ENCODE measurements at places on chromosomes 11 and 22.

DNA sequence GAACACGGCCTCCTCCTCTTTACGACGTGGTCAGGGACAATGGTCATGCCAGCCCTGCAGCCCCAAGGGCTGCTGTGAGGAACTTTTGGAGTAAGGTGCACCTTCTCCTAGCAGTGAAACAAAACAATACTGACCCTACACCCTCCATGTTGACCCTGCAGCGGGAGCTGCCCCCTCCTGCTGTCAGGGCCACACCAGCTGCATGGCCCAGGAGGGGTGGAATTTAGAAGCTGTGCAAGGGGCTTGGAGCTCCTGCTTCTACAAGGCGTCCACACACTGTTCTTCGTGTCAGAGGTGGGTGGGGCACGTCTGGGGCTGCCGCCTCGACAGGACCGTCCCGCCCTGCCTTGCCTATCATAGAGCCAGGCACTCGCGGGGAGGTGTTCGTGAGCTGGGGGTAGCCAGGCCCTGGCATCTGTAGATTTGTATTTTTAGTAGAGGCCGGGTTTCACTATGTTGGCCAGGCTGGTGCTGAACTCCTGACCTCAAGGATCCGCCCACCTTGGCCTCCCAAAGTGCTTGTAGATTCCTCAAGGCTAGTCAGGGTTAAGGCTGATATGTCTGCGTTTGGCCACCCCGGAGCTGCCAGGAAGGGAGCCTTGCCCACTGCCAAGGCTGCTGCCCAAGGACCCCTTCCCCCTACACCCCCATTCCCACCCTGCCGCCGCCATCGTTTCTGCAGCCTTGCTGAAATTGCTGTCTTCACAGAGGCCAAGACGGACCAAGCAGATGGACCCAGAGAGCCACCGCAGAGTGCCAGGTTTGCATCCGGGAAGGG, 15.9 kb downstream of the INCENP start:
- no peak for DNase-seq

DNA sequence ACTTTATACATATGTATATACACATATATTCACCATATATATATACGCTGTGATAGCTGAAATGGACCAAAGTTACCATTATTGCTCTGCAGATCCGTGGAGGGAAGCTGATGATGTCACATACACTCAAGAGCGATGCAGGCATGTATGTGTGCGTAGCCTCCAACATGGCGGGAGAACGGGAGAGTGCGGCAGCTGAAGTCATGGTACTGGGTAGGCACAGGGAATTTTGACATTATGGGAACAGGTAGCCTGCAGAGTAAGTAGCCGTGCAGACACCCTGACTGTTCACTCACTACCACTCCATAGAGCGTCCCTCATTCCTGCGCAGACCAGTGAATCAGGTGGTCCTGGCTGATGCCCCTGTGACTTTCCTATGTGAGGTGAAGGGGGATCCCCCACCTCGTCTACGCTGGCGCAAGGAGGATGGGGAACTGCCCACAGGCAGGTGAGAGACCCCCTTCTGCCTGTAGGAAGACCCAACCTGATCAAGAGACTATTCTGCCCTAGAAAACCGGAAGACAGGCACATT, 4.7 kb downstream of the ROBO3 start:
- no peak for DNase-seq

DNA sequence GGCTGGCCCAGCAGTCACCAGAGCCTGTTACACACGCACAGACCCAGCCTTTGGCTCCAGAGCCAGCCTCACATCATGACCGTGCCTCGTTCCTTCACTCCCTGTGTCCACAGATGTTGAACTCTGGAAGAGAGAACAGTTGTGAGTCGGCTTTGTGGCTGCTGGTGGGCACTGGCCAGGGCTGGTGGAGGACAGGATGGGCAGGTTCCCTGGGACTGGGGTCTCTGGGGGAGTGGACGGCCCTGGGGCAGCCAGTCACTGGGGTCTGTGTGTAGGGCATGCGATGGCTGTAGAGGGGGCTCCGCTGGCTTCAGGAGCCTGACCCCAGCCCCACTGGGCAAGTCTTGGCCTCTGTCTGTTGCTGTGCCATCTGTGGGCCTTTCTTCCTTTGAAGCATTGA, 1070.1 kb downstream of the BRD1 start:
- DNase-seq = no peak

GRCh38 chr11:13105237-13105844, 96.2 kb downstream of the RASSF10 start:
- DNase-seq = no peak

DNA sequence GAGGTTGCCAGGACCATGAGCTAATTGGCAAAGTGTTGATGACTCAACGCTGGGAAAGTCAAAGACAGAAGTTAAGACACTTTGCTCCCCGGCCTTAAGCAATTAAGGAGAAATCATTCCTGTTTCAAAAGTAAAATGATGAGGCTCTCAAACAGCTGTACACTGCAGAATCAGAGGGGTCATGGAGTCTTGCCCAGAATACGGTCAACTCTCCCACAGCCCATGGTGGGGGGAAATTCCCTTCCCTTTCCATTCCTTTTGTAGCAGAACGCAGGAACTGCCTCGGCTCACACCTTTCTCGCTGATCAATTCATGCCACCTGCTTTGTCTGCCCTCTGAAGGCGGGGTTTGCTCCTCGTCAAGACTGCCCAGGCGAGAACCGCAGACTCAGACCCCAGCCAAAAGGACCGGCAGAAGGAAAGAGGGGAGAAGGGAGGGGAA, 52.8 kb downstream of the MN1 start:
- no peak for DNase-seq

DNA sequence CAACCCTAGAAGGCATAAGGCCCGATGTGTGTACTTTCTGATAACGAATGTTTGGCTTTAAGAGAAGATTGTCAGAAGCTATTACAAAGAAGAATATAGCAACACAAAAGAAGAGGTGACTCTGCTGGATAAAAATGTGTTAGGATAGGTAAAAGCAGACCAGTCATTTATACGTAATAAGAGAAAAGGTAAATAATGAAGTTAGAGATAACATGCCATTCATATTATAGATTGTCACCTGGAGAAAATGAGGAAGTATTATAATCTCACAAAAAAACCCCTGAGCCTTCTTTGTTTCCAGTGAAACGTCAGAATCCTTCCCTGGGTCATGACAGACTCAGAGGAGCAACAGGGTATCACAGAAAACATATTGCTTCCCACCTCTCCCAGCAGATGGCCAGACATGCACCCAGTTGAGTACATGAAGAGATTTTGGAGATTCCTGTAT, 36.1 kb downstream of the PPFIA1 start:
- no peak for DNase-seq

DNA sequence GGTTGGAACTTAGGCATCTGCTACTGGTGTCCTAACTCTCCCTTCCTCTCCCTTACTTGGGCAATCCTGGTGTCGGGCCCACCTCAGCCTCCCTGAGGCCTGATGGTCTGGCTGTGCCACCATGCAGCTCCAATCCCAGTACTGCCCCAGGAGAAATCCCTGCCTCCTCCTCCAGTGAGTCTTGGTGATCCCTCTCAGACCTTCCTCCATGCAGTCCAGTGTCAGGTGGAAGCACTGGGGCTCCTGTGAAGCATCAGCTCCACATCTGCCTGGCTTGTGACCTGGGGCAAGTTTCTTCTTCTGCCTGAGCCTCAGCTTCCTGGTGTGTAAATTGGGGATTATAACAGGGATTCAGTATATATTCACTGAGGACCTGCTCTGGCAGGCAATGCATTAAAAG, 1.8 kb upstream of the PELI3 start:
- no peak for DNase-seq

GRCh38 chr11:60118338-60118737, 29.9 kb downstream of the MS4A2 start:
- no peak for DNase-seq

- DNase-seq = no peak
Measured at GRCh38 chr11:119089319-119089718, 4.6 kb downstream of the HMBS start.

GRCh38 chr11:48011102-48011797, 30.9 kb downstream of the PTPRJ start:
- no peak for DNase-seq

- no peak for DNase-seq
Measured at GRCh38 chr11:2580571-2581001, 119.2 kb downstream of the KCNQ1OT1 start.

DNA sequence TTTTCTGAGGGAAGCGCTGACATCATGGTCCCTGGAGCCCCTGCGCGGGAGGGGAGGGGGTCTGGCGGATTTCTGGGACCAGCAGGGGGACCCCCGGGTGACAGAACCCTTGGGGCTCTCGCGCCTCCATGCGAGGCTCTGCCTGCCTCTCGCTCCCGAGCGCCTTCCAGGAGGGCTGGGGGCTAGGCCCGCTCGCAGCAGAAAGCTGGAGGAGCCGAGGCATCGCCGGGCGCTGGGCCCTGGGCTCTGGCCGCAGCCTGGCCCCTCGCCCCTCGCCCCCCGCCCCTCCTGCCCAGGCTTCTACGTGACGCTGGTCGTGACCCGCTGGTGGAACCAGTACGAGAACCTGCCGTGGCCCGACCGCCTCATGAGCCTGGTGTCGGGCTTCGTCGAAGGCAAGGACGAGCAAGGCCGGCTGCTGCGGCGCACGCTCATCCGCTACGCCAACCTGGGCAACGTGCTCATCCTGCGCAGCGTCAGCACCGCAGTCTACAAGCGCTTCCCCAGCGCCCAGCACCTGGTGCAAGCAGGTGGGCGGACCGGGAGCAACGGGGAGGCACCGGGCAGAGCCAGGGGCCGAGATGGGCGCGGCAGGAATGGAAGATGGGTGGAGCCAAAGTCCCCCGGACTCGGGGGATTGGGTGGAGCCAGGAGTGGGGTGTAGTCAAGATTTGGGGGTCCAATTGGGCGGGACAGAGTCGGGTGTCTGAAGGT, 5.4 kb downstream of the BEST1 start:
- no peak for DNase-seq

GRCh38 chr22:49958366-49958921, 2.1 kb upstream of the PIM3 start:
- no peak for DNase-seq

- DNase-seq = no peak
Measured at GRCh38 chr22:44739024-44739423, 13.4 kb upstream of the ARHGAP8 start.

- DNase-seq = no peak
Measured at GRCh38 chr11:28108958-28109357, 770 bp downstream of the METTL15 start.

DNA sequence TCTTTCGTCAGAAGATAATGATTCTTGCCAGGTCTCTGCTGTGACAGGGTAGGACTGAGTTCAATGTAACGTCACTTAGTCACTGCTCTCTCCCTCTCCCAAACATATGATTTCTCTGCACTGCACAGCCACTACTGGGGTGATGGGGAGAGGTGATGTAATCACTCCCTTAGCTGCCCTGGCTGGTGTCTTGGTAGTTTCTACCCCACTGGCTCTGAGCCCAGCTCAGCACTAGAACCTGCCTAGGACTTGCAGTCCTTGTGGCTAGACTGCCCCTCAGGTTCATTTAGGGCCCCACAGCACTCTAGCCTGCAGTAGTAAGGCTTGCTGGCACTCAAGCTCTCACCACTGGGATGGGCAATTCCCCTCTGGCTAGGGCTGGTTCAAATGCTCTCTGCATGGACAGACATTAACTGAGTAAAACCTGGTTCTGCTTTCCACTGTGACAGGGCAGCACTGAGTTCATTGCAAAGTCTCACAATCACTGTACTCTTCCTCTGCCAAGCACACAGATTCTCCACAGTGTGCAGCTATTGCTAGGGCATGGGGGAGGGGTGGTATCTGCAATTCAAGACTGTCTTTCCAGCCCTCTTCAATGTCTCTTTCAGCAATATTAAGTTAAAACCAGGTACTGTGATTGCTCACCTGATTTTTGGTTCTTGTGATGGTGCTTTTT, 571.4 kb upstream of the FAT3 start:
- no peak for DNase-seq

DNA sequence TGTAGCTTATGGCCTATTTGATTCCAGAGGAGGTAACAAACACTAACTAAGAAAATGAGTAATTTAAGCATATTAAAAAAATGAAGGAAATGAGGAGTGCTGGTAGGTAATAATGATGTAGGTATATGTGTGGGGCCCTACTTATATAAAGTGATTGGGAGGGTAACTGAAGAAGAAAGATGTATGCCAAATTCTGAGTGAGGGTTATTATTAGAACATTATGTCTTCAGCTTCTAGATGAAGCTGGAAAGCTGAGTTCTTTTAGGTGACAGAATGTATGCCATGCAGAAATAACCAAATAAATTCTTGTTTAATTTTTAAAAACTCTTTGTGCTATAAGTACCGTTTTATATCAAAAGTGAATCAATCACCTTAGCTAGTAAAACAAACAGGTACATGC, 479.6 kb upstream of the TENM4 start:
- DNase-seq = no peak

- no peak for DNase-seq
Measured at GRCh38 chr11:65968600-65969482, 7.3 kb downstream of the SART1 start.

- no peak for DNase-seq
Measured at GRCh38 chr11:46637546-46637945, 20.2 kb downstream of the ATG13 start.

DNA sequence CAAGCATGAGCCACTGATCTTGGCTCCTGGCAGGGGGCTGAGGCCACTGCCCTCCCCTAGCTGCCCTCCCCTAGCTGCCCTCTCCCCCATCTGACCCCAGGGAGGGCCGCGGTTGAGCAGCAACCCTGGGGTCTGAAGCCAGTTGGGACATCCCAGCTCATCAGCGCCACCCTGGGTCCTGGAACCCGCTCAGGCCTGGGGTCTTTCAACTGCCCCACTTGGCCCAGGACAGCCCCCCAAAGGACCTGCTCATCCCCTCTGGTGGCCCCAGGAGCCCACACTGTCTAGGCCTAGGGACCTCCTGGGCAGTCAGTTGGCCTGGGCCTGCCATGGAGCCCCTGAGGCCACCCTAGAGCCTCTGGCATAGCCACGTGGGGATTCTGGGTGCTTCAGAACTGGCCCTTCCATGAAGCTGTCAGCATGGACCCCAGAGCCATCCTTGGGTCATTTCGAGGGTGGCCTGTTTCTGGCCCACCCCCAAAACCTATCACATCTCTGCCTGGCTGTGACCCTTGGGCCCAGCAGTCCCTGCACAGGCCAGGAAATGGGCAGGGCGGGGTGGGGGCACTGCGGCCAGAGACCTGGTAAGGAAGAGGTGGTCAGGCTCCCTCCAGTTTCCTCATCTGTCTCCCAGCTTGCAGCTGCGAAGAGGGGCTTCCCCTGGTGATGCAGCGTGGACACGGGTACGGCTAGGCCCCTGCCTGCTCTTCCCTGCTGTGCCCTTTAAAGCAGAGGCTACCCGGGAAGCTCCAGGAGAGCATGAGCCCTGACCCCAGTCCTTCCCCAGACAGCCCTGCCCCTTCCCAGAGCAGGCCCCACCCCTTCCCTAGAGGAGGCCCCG, 37.9 kb downstream of the MUC2 start:
- no peak for DNase-seq

DNA sequence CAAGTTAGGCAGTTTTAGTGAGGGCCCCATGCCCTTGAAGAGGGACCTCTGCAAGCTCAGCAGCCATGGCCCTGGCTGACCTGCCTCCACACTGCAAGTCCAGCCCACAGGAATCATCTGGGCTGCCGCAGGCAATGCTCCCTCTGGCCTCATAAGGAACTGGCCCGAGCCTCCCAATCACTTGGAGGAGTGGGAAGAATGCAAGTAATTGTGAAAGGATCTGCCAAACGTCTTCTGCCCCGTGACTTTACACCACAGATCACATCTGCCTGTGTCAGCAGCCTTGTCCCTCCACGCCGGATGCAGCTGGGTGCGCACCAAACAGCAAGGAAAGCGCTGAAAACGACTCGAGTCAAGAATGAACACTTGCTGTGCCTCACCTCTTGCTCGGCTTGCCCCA, 23.8 kb downstream of the OPCML start:
- no peak for DNase-seq

- no peak for DNase-seq
Measured at GRCh38 chr11:65212226-65212801, 30.6 kb downstream of the CAPN1 start.

Measured in stimulated activated naive CD4-positive, alpha-beta T cell treated with Interleukin-2 at 50 U/mL for 16 hours (primary cell).